Stimulated activated CD8-positive, alpha-beta memory T cell treated with anti-CD3 and anti-CD28 coated beads, Interleukin-4, amount 100 ng/mL, for 1 hour (primary cell): ENCODE measurements at places on chromosomes 5 and 9.

DNA sequence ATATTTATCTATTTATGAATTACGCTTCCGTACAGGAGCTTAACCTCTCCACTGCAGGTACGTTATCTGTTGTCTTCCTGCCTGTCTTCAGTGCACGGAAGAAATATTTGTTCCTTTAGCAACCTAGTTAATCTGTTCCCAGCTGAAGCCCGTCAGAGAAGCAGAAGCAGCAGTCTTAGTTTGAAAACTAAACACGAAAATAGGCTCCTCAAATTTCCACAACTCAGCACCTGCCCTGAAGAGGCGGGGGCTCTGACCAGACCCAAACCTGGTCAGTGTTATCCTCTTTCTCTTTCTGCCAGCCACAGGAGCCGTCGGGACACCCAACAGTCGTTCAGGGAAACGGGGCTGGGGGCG lies 462 bp downstream of the NUDCD2 start:
- DNase-seq = no peak

DNA sequence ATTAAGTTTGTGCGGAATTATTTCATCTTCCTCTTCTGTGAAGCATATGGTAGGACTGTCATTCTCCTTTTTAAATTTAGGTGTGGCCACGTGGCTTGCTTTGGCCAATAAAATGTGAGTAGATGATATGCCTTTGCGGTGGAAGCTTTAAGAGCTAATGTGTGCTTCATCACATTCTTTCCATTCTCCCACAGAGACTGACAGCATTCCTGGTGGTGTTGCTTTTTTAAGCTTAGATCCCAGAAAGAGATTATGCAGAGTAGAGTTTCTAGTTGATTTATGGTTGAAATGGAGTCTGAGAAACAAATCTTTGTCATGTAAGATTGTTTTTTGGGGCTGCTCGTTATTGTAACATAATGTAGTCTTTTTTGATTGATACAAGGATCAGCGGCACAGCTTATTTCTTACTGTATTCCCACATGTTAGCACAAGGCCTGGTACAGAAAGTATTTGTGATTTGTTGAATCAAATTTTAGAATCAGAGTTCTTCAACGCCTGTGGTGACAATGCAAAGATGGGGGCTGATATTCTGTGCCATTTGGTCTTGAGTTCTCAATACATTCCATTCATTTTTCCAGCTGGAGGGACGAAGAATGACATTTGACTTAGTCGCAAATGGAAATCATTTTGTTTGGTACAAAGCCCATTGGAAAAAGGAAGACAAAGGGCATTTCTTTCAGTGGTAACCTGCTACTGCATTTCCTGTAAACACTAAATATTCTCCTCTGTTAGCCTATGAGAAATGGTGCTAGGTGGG lies 209.9 kb upstream of the VLDLR start:
- no peak for DNase-seq

DNA sequence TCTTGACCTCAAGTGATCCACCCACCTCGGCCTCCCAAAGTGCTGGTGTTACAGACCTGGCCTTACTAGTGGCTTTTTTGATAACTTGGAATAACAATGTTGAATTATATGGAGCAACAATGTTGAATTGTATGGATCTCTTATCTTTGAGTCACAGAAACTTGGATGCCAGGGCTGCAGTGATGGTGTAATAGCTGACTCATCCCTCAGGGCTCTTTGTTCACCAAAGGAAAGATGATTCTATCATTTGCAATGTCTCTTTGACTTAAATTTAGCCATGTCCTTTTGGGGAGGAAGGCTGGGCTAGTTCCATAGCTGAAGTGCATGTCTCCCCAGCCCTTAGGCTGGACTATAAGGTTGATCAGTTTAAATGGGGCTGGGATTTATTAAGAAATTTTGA lies 172.3 kb downstream of the PDZD2 start:
- no peak for DNase-seq

- no peak for DNase-seq
Measured at GRCh38 chr5:121737120-121737519, 114.6 kb upstream of the FTMT start.

DNA sequence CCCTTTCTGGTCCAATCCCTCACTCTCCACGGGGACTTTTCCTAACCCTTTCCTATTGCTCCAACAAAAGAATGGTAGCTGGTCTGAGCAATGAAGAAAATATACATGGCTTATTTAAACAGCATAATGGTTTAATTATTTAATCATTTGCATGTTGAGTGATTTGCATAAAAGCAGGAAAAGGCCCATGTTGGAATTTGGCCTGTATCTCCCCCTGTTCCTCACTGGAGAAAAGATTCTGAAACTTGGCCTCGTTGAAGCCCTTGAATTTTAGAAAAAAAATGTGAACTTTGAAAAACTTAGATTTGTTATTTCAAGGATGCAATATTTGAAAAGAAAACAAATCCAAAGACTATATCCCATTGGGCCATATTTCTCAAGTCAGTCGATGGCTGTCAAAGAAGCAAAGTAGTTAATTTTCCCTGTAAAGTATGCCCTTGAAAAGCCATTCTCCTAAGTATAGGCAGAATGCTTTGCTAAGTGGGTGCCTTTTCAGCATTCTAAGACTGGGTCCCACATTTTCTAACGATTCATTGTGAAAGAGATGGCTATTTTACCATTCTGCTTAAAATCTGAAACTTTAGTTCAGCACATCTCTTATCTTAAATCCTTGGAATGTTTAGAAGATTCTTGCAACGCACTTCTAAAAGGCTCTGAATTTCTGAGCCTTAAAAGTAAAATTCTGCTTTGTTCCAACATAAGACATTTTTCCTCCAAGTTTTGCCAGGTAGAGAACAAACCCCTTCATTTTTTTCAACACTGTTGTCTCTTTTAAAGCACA lies 428.8 kb downstream of the ARHGEF28 start:
- no peak for DNase-seq

- no peak for DNase-seq
Measured at GRCh38 chr9:93613791-93614190, 37.4 kb downstream of the PHF2 start.

DNA sequence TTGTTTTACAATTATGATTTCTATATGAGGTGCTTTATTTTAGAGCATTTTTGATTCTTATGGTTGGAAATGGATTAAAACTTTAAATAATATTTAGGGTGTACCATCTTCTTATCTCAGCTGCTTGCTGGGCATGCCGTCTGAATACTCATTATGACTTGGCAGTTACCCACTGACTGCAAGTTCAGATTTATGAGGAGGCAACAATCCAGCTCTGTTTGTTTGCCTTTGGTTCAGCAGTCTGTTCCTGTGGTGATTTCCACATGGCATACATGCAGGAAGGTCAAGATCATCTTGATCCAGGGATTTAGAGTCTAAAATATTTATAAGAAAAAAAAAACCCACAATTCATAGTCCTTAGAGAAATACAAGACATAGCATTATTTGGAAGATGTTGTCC lies 1254.5 kb upstream of the NUDT12 start:
- no peak for DNase-seq

DNA sequence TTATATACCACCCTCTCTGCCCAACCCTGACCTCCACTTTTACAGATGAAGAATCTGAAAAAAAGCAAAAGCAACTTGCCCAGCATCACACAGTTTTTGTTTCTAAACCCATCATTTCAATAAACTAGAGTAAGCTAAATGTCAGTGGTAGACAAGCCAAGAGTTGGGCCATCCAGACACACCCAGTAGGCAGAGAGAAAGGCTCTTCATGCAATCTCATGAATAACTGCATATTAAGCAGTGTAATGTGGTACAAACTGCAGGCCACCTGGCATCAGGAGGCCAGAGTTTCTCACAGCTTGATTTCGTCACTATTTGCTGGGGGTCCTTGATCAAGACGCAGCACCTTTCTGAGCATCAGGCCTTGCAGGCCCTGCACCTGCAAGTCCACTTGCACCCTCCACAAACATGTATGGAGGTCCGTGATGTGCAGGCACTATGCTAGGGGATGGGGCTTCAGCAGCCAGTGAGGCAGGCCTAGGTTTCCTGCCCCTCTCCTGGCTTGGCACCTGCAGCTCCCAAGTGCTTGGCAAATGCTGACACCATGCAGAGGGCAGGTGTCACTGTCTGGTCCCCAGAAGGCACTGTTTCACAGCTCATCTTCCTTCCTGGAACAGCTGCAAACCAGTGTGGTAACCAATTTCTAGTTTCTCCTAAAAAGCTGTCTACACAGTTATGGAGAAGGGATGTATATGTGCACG lies 29.8 kb downstream of the ADAM19 start:
- no peak for DNase-seq

DNA sequence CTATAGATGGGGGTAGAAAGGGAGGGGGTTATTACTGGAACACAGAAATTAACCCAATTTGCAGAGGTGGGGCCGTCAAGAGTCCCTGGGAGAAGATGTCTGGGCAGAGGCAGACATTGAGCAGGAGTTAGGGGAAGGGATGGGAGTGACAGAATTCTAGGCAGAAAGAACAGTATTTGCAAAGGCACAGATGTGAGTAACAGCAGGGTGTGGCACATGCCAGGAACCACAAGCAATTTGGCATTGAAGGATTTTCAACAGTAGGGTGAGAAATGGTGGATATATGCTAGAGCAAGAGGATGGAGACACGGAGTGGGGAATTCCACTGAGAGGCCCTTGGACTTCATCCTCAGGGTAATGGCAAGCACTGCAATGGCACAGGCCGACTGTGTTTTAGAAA lies 71.6 kb upstream of the FRRS1L start:
- DNase-seq = no peak

- no peak for DNase-seq
Measured at GRCh38 chr5:147626464-147626863, 116.6 kb upstream of the DPYSL3 start.

DNA sequence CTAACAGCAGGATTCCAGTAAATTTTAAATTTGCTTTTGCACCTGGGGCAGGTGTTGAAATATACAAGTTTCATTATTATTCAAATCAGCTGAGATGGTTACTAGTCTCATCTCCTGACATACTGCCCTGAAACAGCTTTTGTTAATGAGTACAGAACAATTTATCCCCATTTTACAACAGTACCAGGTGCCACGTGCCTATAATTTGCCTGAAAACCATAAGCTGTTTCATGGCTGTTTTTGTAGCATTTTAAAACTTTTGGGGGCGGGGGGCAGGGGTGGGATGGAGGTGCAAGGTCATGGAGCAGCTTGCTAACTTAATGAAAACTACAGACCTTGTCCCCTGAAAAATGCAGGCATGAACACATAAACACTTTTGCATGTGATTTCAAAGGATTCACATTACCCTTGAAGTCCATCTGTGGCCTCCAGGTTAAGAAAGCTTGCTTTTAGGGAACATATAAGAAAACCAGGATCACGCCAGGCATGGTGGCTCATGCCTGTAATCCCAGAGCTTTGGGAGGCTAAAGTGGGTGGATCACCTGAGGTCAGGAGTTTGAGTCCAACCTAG lies 42.1 kb downstream of the TIMD4 start:
- DNase-seq = no peak

GRCh38 chr5:44565902-44566301 lies 176.7 kb upstream of the FGF10 start:
- no peak for DNase-seq

GRCh38 chr5:154321546-154321945 lies 124.3 kb upstream of the SAP30L start:
- DNase-seq = no peak

DNA sequence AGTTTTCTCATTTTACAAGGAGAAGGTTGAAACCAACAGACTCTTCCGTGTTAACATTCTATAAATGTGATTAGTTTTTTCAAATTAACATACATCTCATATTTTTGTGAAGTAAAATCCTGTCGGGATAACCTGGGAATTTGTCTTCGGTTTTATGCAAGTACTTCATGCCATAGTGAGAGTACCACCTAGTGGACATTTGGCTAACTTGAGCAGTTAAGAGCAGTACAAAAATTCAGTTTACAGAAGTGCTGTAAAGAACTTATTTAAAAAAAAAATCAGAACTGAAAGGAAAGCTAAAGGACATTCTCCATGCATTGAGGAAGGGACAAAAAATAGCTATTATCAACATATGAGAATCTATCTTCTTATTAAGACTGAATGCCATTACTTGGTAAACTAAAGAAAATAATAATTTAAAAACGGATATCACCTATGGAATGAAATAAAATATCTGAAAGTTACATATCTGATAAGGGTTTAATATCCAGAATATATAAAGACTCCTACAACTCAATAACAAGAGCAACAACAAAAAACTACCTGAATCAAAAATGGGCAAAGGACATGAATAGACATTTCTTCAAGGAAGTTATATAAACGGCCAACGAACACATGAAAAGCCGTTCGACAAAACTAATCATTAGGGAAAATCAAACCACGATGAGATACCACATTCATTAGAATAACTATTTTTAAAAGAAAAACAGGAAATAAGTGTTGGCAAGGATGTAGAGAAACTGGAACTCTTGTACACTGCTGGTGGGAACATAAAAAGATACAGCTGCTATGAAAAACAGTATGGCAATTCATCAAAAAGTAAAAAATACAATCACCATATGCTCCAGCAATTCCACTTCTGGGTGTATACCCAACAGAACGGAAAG lies 117.0 kb upstream of the GNA14 start:
- DNase-seq = no peak

DNA sequence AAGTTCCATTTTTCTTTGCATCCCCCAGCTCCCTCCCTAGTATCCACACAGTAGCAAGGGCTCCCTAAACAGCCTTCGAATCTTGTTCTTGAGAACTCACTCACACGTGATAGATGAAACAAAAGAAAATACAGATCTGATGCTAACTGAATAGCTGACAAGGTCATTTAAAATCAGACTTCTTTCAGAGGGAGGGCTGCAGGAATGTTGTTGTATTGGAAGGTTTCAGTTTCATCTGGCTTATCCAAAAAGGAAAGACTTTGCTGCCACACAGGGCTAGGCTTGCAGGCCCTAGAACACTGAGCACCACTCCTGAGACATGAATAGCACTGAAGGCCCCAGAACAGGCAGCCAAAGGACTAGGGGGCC lies 3.2 kb downstream of the CD180 start:
- no peak for DNase-seq

DNA sequence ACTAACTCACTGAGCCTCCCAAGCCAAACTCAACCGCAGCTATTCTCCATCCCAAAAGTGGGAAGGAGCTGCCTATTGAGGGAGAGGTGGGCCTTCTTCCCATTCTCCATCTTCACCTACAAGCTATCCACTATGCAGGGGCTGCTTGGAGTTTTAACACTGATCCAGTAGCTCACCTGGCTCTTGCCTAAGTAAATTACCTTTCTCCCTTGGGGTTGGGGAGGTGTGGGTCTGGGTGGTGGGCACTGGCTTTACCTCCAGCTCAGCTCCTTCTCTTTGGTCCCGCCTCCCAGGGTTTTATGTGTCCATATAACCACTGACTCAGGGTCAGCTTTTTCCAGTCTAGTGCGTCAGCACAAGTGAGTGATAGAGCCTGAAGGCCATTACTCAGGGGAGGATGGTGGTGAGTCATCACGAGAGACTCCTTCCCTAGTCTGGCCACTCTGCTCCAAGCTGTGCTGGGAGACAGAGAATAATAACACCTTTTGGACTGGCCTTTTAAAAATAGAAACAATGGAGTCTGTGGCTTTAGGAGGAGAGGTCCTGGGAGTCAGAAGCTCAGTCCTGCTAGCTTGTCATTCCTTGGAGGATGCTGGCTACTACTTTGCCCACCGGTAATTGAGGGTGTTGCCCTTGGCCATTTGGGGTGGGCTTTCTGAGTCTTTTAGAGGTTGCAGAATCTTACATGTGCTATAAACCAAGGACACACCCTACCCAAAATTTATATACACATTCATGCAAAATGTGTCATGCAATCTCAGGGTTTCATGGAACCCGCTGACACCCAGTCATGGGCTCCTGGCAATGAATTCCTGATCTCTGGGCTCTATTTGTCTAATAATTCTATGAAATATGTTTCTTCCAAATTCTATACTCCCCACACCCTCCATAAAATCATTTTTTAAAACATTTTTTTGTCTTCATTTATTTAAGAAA lies 35.6 kb upstream of the ATP6V1G1 start:
- no peak for DNase-seq

GRCh38 chr5:54959673-54960418 lies 25.5 kb downstream of the ESM1 start:
- DNase-seq = no peak

- DNase-seq = no peak
Measured at GRCh38 chr5:156686796-156687195, 163.3 kb upstream of the PPP1R2B start.
